Fibroblast of the aortic adventitia (primary cell): ENCODE measurements at places on chromosomes 1 and 21.
A peak's percentile ranks its signal among the peaks of the same experiment; 100 is the strongest.

- no peak for DNase-seq
Observed at GRCh38 chr1:98766255-98766654, 104.7 kb downstream of the SNX7 start.

- DNase-seq, result no peak
Observed at GRCh38 chr1:25194054-25194453, 38.2 kb downstream of the SYF2 start.

GRCh38 chr21:41242238-41242829, 74.3 kb upstream of the FAM3B start:
- no peak for DNase-seq

DNA sequence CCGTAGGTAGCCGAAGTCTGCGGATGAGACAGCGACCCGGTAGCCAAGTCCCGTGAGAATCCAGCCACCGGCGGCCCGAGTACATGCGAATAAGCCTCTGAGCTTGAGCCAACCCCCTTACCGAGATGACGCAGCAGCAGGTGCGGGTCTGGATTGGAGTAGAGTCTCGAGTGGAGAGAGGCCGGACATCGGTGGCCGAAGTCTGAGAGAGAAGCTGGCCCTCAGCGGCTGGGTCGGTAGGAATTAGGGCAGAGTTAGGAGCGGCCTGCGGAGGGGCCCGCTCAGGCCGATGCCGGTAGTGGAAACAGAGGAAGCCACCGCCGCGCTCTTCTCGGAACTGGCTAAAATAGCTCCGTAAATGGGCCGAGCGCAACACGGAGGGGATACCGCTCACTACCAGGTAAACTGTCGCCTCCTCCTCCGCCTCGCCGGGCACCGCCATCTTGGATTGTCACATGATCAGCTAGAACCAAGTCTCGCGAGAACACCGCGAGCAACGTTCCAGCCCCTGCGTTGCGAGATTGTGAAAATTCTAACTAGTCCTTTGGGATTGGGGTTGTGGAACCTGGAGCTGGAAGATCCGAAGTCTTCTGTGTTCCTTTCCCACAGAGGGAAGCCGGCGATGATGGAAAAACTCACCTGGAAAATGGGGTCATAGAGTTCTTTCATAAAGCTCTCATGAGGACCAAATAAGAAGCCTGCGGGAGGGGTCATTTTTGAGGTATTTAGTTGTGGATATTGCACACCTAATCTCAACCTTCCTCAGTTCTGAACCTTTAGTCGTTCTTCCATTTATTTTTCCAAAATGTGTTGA, at the start of gene GPATCH3:
GPATCH3 (minus strand) TSS at position 467 of the 814 bp plus-strand sequence; CDS start at position 442, 25 bp downstream.
- peak; percentile 97 for DNase-seq

GRCh38 chr21:40985370-40985769, 138.4 kb upstream of the DSCAM start:
- DNase-seq, result no peak

- no peak for DNase-seq
Observed at GRCh38 chr21:39000496-39000895, 182.8 kb downstream of the PSMG1 start.

DNA sequence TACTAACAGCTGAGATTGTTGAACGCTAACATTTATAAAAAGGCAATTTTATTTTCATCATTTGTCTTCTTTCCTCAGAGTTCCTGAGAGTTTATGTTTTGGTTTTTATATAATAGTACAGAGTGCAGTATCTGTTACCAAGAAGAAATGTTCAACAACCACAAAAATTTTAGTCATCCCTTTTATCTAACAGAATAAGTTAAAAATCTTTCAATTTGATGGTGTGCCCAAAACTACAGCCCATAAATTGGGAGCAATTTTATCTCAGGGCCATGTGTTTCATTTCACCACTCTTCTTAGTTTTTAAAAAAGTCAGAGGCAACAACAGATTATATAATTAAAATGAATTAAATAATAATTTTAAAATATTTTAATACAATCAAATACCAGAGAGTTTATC, 37.1 kb downstream of the NEXN start:
- DNase-seq, result peak; percentile 92

- peak; percentile 99 for DNase-seq
Observed at GRCh38 chr1:32013386-32014198, at the start of gene KHDRBS1. Gene KHDRBS1, plus strand, starts transcription at chr1:32013868. Its CDS starts 128 bp downstream, at chr1:32013996.

GRCh38 chr1:197619008-197619640, 156.2 kb downstream of the DENND1B start:
- DNase-seq, result peak; percentile 55

DNA sequence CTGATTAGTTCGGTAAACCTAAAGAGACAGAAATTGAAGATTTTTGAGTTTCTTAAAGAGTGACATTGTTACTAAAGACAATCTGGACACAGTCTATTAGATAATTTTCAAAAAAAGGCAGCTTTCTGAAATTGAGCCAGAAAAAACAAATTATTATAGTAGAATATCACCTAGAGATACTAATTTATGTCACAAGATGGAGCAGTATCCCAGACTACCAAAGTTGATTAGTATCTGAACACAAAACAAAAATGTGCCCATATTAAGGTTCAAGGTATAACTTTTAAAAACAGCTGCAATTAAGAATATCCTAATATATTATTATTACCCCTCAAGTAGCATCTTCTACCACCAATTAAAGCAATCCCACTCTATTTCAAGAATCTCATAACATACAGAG, 40.5 kb upstream of the SYT2 start:
- no peak for DNase-seq

- no peak for DNase-seq
Observed at GRCh38 chr1:119139403-119139802, 1.1 kb downstream of the WARS2 start.

DNA sequence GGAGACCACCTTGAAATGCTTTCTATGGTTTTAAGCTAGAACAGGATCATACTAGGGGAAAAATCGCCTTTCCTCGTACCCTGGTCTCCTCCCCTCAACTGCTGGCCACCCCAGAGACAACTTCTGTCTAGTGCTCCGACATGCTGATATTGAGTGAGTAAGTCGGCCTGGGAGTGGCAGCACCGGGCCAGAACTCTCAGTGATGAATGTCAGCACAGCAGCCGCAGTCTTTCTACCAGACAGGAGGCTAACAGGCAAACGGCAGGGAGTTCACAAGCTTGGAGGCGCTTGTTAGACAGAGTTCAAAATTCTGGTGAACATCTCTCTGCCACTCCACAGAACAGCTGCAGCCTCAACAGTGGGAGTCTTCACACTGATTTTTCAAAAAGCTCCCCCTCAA, 716.9 kb downstream of the ADGRL2 start:
- DNase-seq, result peak; percentile 41

GRCh38 chr1:11358984-11359383, 86.0 kb downstream of the UBIAD1 start:
- DNase-seq, result no peak

DNA sequence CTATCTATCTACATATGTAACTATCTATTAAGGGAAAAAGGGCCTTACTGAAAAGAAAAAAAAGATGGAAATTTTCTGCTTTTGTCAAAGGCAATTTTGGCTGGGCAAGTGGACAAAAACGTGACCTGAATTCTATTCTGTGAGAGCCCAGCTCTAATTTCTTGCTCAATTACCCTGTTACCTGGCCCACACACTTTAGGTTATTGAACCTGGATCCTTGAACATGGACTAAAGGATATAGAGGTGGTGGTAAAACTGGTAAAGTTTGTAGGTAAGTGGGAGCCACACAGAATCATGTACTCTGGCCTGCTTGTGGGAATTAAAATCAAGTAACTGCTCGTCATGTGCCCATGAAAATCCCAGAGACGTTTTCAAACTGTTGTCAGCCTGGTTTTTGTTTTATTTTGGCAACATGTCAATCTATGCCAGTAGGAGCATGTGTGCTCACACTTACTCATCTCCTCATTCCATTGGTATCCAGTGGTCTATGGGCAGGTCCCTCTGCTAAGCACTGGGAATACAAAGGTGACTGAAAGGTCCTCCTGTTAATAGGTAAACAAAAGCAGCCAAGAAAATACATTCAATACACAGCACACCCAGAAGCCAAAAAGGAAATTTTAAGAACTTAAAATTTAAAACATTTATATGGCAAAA, 113.7 kb upstream of the WARS2 start:
- DNase-seq, result no peak

DNA sequence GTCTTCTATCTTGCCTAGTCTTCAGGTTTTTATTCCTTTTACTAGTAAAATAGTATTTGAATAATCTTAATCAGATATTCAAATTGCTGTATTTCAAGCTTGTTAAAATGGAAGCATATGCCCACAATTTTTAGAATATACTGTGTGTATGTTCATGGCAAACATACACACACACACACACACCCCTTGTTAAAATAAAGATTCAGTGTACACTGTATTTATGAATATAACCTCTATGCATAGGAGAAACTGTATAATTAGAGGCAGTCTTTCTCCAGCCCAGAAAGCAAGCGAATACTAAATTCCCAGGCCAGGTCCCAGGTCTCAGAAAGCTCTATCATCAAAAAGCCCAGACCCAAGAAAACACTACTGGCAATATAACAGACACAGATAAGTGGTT, 57.8 kb downstream of the JAK1 start:
- no peak for DNase-seq

DNA sequence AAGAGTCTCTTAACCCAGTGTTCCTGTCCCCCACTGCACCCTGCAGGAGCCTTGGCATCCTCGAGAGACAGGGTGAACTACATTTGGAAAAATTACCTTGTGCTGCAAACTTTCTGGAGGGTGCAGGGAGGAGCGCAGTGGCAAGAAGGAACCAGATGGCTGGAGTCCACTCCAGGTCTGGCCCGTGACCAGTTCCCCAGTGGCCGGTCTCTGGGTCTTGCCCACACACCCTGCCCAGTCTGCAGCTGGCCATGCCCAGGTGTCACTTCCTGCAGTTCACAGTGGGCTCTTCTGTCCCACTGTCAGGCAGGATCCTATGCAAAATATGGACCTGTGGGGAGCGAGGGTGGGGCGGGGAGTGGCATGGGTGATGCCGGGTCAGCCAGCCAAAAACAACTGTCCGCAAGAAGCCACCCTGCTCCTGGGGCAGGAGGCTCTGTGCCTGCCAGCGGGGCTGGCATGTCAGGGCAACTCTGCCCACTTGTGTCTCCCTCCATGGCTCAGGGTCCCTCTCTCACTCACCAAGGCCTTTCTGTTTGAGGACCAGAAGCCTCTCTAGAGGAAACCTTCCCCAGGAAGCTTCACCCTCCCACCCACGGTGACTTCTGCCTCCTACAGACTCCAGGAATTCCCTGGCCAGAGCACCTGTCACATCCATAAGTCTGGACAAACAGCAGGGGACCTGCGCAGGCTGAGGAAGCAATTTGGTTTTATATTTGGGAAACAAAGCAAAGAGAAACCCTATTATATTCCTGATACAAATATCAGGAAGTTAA, 55.6 kb downstream of the KIF21B start:
- DNase-seq, result no peak

- DNase-seq, result peak; percentile 41
Observed at GRCh38 chr1:75233302-75233929, 99.2 kb downstream of the LHX8 start.

GRCh38 chr1:112992780-112993179, 36.8 kb upstream of the SLC16A1 start:
- DNase-seq, result no peak

DNA sequence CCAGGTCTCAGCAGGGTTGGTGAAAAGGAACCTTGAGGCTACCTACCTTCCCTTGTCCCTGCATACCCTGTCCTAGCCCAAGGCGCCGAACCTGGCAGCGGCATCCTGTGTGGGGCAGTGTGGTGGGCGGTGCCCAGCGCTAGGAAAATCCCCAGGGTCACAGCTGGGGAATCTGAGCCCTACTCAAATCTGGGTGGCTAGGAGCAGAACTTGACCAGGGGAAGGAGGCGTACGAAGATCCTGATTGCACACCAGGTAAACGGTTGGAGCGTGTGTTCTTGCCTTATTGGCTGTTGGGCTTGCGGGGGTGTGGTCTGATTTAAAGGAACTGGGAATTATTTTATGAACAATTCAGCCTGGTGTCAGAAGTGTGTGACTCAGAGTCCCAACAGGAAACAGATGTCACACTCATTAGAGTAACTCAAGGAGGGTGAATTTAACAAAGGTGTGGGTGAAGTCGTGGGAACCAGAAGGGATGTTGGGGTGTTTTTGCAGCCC, 118.6 kb downstream of the LRIG2 start:
- DNase-seq, result no peak

- no peak for DNase-seq
Observed at GRCh38 chr1:30472009-30472408, 251.4 kb downstream of the MATN1 start.

GRCh38 chr1:7534061-7534825, 236.9 kb upstream of the VAMP3 start:
- DNase-seq, result no peak

- no peak for DNase-seq
Observed at GRCh38 chr1:8307628-8308027, 10.3 kb upstream of the SLC45A1 start.

DNA sequence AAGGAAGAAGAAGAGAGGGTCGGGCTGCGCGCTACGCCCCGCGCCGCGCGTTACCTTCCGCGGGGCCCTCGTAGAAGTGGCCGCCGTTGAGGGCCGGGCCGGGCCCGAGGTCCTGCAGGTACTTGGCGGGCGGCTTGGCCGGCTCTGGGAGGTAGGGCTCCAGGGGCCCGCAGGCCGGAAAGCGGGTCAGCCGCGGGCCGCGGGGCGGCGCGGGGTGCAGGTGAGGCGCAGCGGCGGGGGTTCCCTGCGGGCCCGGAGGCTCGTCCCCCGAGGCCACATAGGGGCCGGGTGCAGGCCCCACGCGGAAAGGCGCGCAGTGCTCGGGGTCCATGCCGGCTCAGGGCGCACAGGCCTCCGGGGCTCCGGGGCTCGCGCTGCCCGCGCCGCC, 196 bp downstream of the ALX3 start:
- no peak for DNase-seq
